ENCODE measurements at places on chromosomes 6 and 20. TPM values are rescaled to one million over a fixed set of nuclear protein-coding genes. Genes with fewer than 3 reads are reported as not detected.

DNA sequence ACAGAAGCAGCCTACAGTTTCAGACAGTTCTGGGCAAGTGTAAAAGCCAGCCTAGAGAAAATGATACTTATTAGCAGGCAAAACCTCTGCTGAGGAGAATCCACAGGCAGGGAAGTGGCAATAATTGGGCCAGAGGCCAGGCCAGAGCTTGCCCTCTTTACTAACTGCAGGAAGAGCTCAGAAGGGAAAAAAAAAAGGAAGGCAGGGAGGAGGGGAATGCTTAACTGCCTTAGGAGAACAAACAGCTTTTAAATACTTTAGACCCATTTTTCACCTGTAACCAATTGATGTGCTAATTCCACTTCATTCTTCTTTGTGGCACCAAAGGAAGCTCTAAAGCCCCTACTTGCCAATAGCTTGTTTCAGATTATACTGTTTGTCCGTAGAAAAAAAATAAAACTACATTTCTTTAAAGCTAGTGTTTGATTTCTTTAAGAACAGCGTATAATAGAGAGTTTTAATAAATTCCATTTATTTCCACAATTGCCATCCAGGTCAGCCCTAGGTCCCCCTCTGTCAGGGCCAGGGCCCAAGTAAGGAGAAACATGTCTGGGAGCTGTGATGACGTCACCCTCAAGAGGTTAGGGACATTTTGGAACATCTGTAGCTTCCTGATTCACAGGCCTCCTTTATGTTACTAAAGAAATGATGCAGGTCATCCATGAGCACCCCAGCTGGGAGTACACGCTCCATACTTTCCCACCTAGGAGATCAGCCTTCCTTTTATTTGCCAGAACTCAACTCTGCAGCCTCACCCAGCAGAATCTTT, 384.3 kb downstream of the CDC5L start:
- no peak overlapping the region for H3K27ac ChIP-seq
- no peak for DNase-seq
- no peaks in the 10 kb centered on the region for H3K4me1 ChIP-seq
- no peak overlapping the region for H3K4me3 ChIP-seq

DNA sequence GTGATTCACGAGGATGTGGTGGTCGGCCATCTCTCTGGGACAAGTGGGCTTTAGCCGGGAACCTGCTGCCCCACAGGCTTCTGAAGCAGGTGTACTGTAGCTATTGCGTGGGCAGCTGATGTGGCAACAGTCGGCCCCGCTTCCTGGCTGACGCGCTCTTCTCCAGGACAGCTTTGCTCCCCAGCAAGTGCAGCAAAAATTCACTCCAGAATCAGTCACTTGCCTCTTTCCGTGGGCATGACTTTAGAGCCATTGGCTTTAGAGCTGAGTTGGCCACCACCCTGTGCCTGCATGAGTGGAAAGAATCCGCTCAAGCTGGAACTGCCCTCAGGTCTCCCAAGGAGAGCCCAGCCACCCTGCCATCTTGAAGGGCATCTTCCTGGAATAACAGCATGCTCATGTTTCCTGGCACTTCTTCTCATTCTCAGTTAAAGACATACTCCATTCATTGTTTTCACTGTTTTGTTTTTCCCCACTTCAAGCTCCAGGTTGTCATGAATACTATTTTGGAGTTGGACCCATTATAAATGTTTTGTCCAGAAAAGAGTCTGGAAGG, 178.3 kb downstream of the ZDHHC14 start:
- H3K27me3 ChIP-seq = no peaks in the 10 kb centered on the region
- no peak overlapping the region for H3K4me3 ChIP-seq
- no peaks in the 10 kb centered on the region for H3K36me3 ChIP-seq
- H3K4me1 ChIP-seq = no peaks in the 10 kb centered on the region
- DNase-seq = no peak
- no peak overlapping the region for H3K27ac ChIP-seq

- no peaks in the 10 kb centered on the region for H3K27me3 ChIP-seq
- DNase-seq = peak; percentile 58
- H3K27ac ChIP-seq = no peak overlapping the region
- no peaks in the 10 kb centered on the region for H3K4me1 ChIP-seq
Observed at GRCh38 chr20:49541733-49542513, 26.0 kb downstream of the PTGIS start.

- H3K4me3 ChIP-seq = no peak overlapping the region
- DNase-seq = no peak
- H3K4me1 ChIP-seq = peaks cover 6% of the 10 kb centered on the region
- no peak overlapping the region for H3K27ac ChIP-seq
- H3K27me3 ChIP-seq = no peaks in the 10 kb centered on the region
Observed at GRCh38 chr20:47198254-47198671, 158.2 kb downstream of the ZMYND8 start.

DNA sequence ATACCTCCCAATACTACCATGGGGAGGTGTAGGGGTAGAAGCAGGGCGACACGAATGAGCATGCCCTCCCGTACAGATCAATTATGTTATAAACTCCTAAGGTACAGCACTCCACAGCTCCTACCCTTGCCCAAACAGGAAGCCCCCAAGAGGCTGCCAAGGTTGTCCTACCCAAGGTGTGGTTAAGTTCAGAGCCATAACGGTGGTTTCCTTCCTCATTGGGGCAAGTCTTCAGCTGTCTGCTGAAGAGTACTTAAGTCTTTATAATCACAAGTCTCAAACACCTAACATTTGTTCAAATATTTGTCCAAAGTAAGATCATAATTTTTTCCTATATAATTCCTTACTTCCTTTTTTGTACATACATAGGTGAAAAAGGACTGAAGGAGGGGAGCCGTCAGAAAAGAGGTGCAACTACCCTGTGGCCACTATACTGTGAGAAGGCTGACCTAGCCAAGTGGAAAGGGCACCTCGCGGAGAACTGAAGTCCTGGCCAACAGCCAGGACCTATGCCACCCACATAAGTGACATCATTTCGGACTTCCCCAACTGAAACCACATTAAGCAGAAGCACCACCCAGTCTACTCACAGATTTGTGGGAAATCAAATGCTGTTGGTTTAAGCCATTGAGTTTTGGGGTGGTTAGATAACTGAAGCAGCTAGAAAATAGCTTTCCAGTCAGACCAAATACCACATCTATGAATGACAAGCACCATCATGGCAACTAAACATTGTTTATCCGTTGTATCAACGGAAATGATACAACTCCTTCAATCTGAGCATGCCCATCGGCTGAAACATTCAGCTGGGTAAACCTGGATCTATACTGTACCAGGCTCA, 2.9 kb upstream of the RAB22A start:
- H3K27ac ChIP-seq = peak overlapping the region; percentile 97
- H3K36me3 ChIP-seq = peaks cover 11% of the 10 kb centered on the region

DNA sequence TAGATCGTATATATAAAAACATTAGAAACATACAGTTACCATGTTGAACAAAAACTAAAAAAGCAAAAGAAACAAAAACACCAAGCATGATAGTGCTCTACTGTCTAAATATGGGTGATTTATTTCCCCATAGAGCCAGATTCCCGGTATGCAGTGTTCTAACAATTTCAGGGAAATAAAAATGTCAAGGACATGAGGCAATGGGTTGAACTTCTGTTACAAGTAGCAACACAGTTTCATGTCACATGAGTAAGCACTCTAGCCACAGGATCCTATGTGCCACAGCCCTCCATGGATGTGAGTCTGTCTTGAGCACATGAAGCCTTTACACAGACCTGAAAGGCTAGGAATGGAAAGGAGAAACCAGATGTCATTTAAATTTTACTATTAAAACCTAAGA, 96.0 kb downstream of the MAP3K5 start:
- peaks cover 10% of the 10 kb centered on the region for H3K36me3 ChIP-seq
- no peak overlapping the region for H3K27ac ChIP-seq
- H3K4me1 ChIP-seq = no peaks in the 10 kb centered on the region
- no peaks in the 10 kb centered on the region for H3K27me3 ChIP-seq
- no peak for DNase-seq

GRCh38 chr20:39800111-39800510, 838.0 kb downstream of the DHX35 start:
- no peak for DNase-seq
- H3K27ac ChIP-seq = no peak overlapping the region
- H3K4me1 ChIP-seq = no peaks in the 10 kb centered on the region
- H3K36me3 ChIP-seq = no peaks in the 10 kb centered on the region
- no peak overlapping the region for H3K4me3 ChIP-seq

GRCh38 chr6:150620244-150620643, 20.6 kb downstream of the PLEKHG1 start:
- no peaks in the 10 kb centered on the region for H3K36me3 ChIP-seq
- H3K4me3 ChIP-seq = no peak overlapping the region
- no peaks in the 10 kb centered on the region for H3K27me3 ChIP-seq

DNA sequence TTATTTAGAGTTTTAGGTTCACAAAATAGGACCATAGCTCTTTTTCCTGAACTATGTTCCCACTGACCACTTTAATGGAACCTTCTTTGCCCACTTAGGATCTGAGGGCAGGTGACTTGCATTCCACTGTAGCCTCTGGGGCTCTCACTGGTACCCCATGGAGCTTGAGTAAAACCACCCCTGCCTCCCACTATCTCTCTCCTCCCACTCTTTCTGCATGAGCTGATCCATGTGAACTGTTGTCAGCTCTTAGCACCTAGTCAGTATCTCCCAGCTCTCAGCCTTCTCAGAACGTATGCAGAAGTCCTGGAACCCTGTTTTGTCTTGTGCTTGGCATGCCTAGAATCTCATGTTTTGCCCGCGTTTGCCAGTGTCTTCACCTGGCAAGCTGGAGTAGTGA, 200.6 kb upstream of the SNX9 start:
- H3K27me3 ChIP-seq = no peaks in the 10 kb centered on the region
- H3K4me3 ChIP-seq = no peak overlapping the region
- DNase-seq = no peak
- no peaks in the 10 kb centered on the region for H3K4me1 ChIP-seq

- no peaks in the 10 kb centered on the region for H3K36me3 ChIP-seq
- no peak overlapping the region for H3K27ac ChIP-seq
- H3K4me1 ChIP-seq = peaks cover 8% of the 10 kb centered on the region
- H3K4me3 ChIP-seq = no peak overlapping the region
Observed at GRCh38 chr20:57289391-57290177, 23.1 kb upstream of the BMP7 start.

DNA sequence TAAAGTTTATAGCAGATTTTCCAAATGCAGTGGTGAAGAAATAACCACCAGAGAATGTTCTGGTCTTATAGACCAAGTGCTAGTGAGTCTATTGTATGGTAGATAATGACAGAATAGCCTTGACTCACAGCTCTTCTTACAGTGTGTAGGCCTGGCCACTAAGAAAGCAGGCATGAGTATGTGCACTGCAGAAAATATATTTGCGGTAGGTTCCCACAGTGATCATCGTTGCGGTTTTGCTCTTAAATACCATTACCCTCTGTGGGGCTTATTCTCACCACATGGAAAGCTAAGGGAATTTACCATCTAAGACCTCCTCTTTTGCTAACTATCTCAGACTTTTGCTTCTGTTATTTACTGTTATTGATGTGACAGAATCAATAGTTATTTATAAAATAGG, 212.3 kb upstream of the SYNDIG1 start:
- no peaks in the 10 kb centered on the region for H3K4me1 ChIP-seq
- DNase-seq = no peak

DNA sequence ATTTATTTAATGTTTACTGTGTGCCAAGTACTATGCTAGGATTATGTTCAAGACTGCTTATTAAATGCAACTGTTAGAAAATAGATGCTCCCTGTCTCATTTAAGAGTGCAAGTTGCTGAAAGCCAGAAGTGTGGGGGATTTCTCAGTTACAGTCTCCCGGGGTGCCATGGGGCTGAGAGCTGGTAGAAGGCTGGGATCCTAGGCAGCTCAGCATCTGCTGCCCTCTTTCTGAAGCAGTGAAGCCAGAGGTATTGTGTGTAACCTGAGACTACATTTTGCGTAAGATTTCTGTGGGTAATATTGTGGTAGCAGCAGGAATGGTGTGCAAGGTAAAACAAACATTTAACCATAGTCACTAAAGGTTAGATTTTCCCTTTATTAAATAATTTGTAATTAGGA, 120.6 kb downstream of the AKAP7 start:
- H3K27ac ChIP-seq = no peak overlapping the region
- DNase-seq = no peak
- no peaks in the 10 kb centered on the region for H3K36me3 ChIP-seq
- no peaks in the 10 kb centered on the region for H3K27me3 ChIP-seq
- no peaks in the 10 kb centered on the region for H3K4me1 ChIP-seq
- H3K4me3 ChIP-seq = no peak overlapping the region

The KCNK5 gene
- not detected for total RNA-seq

The RAMACL gene
- total RNA-seq = 0.24 TPM

The TMEM14C gene
- 281 TPM for total RNA-seq

The ACSS1 gene
- total RNA-seq = 4.9 TPM

The MAK gene
- total RNA-seq = not detected

The BCAS1 gene
- 0.66 TPM for total RNA-seq

Data from SJSA1 (cell line).